ENCODE measurements at places on chromosomes 6 and 20.

DNA sequence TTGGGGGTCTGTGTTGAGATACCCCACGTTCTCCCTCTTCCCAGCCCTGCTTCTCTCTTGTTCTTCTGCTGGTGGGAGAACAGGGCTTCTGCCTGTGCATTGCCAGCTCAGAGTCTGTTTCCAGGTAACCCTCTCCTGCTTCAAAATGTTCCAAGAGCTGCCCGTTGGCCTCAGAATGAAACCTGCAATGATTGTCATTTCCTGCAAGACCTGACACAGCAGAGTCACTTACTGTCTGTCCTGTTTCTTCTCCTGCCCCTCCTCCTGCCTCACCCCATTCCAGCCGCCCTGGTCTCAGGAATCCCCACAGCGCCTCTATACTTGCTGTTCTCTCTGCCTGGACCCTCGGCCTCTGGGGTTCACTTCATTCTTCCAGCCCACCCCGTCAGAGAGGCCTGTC, 81.4 kb upstream of the ARID1B start:
- no peak for DNase-seq

DNA sequence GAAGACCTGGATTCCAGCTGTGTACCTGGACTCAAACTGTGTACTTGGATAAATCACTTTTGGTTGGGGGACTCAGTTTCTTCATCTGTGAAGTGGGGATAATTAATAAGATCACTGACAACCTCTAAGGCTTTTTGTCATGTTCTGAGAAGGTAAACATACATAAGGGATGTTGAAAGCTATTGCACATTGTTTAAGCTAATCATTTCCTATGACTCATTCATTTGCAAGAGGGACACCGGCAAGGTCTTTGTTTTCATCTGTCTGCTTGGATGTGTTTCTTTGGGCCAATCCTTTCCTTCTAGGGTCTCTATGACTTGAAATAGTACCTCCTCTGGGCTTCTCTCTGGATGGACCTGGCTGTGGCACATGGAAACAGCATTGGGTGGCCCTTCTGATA, 6.8 kb downstream of the PROKR2 start:
- no peak for DNase-seq

DNA sequence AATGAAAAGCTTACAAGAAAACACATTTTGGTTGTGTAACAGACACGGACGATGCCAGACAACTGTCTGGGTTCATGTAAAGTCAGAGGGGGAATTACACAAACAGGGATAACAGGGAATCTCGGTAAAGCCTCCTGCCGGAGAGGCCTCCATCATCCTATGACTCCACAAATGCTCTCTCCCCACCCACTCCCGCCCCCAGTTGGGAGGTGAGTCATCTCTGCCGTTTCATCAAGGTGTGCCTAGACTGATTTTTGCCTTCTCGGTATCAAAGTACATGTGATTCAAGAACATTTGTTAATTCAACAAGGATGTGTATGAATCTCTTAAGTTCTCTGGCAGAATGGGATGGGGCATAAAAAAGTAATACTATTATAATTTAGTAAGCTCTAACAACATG, 304.9 kb upstream of the PRDM1 start:
- no peak for DNase-seq

GRCh38 chr20:33915726-33916331, 77.9 kb upstream of the RALY start:
- no peak for DNase-seq

DNA sequence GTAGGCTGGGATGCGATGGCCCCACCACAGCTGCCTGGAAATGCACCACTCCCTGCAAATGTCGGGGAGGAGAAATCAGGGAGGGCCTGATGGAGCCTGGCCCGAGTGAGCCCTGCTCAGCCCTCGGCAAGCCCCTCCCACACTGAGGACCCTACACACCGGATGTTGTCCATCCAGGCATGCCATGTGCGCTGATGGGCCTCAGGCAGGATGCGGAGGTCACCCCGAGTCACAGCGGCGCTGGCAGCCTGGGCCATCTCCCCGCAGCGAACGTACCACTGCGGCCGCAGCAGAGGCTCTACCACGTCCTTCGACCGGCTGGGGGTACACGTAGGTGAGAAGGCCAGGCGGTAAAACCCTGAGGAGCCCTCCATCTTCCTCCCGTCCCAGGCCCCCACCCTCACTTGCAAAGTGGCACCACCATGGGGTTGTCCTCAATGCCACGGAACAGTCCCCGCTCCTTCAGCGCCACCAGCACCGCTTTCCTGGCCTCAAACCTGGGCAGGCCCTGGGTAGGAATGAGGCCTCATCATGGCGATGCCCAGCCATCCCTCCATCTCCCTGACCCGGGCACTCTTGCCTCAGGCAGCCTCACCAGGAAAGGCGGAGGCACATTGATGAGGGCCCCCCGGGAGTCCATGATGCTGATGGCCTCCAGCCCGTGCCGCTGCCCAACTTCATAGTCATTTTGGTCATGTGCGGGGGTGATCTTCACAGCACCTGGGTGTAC, 5.2 kb upstream of the VWA7 start:
- no peak for DNase-seq

- no peak for DNase-seq
Observed at GRCh38 chr6:39153766-39154397, 38.9 kb upstream of the SAYSD1 start.

DNA sequence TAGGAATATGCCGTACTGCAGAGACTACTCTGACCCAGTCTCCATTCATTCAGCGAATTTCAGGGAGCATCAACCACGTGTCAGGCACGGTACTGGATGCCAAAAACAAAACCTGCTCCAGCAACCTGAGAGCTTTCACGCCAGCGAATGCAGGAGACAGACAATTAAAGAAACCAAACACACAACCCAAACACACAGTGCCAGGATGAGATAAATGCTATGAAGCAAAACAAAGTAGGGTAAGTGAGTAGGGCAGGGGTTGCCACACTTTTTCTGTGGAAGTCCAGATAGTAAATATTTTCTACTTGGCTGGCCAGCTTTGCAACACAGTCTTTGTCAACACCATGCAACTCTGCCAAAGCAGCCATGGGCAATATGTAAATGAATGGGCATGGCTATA, 10.0 kb downstream of the MOCS1 start:
- DNase-seq: no peak

GRCh38 chr6:139378882-139379341, 4.5 kb upstream of the CITED2 start:
- no peak for DNase-seq

- no peak for DNase-seq
Observed at GRCh38 chr20:40688129-40689099, 622 bp downstream of the MAFB start.

DNA sequence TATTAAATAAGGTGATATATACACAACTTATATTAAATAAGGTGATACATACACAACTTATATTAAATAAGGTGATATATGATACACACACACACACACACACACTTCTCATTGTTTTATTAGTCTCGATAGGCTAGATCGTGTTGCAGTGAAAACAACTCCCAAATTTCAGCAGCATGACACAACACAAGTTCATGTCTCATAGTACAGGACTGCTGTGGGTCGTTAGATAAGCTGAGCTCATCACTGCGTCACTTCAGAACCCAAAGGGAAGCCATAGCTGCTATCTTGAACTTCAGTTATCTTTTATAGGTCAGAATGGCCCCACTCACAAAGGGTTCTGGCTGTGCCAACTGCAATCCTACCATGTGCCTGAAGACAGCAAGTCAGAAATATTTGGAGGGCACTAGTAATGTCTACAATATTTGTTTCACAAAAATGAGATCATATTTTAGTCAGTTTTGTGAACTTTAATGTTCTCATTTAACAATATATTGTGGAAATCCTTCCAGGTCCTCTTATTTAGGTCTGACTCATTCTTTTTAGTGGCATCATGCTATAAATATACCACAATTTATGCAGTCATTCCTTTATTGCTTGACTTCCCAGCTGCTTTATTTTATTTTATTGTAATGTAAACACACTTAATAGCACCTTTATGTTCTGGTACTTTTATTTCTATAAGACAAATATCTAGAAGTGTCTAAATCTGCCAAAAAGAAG, 290.2 kb downstream of the PHACTR1 start:
- DNase-seq: no peak

GRCh38 chr6:3282476-3283236, 23.9 kb downstream of the PSMG4 start:
- DNase-seq: no peak

DNA sequence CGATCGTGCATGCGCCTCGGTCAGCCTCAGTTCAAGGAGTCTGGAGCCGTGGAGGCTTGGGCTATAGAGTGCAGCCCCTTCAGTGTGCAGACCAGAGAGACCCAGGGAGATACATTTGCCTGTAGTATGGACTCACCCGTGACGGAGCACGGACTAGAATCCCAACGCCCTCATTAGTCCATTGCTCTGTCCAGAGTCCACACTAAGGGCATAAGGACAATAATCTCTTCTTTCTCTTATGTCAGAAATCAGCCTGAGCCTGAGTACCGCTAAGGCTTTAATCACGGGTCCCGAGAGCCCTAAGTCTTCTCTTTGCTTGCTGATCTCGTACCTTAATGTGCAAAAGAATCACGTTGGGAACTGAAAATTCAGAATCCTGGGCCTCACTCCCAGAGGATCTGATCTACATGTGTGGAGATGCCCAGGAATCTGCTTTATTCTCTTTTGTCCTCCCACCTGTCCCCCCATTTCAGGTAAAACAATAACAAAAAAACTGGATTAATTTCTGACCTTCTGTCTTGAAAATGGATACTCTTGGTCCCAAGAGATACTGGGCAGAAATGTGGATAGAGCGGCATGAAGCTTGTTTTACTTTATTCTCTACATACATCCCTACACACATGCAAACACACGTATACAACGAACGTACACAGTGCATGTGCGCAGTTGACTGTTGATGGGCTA, 671 bp downstream of the BPHL start:
- no peak for DNase-seq

- peak; percentile 67 for DNase-seq
Observed at GRCh38 chr6:2738373-2738979, 12.2 kb downstream of the MYLK4 start.

GRCh38 chr20:33005132-33005566, 916 bp upstream of the SUN5 start:
- no peak for DNase-seq

Measured in hippocampal formation (tissue), 2 donors.